Activated CD4-positive, alpha-beta T cell treated with anti-CD3 and anti-CD28 coated beads, Interleukin-2, amount 10 ng/mL, durations not matched to agents 24 days and 14 days (primary cell): ENCODE measurements at places on chromosomes 2 and 18. TPM values are rescaled to one million over a fixed set of nuclear protein-coding genes. Genes with fewer than 3 reads are reported as not detected.

The UGT1A6 gene
- not detected in 2 replicates for total RNA-seq

DNA sequence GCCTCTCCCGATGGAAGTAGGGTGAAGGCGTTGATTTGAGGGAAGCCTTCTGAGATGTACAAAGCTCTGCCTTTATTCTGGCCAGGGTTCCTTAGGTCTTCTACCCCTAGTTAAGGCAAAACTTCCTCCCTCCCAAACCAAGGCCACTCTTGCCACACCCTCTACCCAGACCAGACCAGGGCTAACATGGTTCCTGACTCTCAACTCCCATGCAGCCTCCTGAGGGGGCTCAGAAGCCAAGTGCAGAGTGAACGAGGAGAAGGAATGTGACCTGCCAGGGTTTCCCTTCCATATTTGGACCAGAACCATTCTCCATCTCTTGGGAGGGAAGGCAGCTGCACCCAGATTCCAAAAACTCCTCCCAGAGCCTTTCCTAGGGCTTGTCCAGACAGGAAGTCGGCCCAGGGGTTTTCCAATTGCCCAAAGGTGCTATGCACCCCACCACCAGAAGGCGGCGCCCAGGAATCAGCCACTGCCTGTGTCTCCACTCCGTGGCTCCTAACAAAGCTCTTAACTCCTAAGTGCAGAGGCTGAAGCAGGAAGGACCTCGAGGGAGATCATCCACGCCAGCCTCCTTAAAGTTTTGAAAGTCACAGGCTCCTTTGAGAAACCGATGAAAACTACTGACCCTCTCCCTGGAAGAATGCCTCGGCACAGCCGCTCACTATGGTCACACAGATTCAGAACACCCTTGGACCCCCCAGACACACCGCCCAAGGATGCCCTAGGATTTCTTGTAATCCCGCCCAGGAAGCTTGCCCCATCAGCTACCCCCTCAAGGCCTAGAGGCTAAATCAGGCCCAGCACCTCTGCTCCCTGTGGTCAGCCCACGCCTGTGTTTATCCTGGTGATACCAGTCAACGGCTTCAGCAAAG, 157.8 kb downstream of the SMAD2 start:
- H3K27ac ChIP-seq = no peak overlapping the region
- H3K4me1 ChIP-seq = peaks cover 5% of the 10 kb centered on the region
- H3K4me3 ChIP-seq = no peak overlapping the region
- H3K27me3 ChIP-seq = peaks cover 5% of the 10 kb centered on the region
- no peaks in the 10 kb centered on the region for H3K36me3 ChIP-seq

DNA sequence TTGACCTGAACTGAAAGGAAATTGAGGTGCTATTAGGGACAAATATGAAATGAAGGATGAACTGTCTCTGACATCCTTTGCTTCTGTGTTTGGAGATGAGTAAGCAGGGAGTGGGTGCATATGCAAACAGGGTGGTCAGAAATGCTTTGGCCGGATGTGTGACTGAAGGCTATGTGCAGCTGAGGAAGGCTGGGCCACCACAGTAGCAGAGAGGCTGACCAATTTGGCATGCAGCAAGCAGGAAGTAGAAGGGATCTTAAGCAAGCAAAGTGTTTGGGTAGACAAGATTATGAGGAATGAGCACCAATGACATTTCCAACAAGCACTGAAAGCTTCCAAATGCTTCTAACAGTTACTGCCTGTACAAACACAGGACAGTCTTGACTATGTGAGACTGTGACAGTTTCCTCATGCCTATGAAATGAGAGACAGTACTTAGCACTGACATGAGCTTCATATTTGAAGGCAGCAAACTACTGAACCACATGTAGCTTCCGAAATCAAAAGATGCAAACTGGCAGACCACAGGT, 3.3 kb upstream of the ACTR3 start:
- peak overlapping the region; percentile 94 for H3K4me3 ChIP-seq
- peak; percentile 84 for DNase-seq
- H3K27me3 ChIP-seq = no peaks in the 10 kb centered on the region
- peaks cover 30% of the 10 kb centered on the region for H3K36me3 ChIP-seq
- peaks cover 45% of the 10 kb centered on the region for H3K4me1 ChIP-seq

- H3K27me3 ChIP-seq = peaks cover 6% of the 10 kb centered on the region
- H3K4me3 ChIP-seq = no peak overlapping the region
- peaks cover 7% of the 10 kb centered on the region for H3K4me1 ChIP-seq
- DNase-seq = no peak
- no peaks in the 10 kb centered on the region for H3K36me3 ChIP-seq
- no peak overlapping the region for H3K27ac ChIP-seq
These were observed 4.5 kb upstream of the TOGARAM2 start for GRCh38 chr2:28976584-28976983.
